ENCODE measurements at places on chromosomes 16 and 17. TPM values are rescaled to one million over a fixed set of nuclear protein-coding genes. Genes with fewer than 3 reads are reported as not detected.
A peak's percentile ranks its signal among the peaks of the same experiment; 100 is the strongest.

The CHD9 gene
- 76.8 TPM for total RNA-seq

The DPEP3 gene
- total RNA-seq = not detected

GRCh38 chr17:78840530-78840779 is 159 bp downstream of the USP36 start:
- peaks cover 30% of the 10 kb centered on the region for H3K36me3 ChIP-seq
- peak overlapping the region; percentile 81 for H3K4me3 ChIP-seq
- H3K27ac ChIP-seq = peak overlapping the region; percentile 96
- no peaks in the 10 kb centered on the region for H3K4me1 ChIP-seq
- no peak for DNase-seq

GRCh38 chr16:58495521-58496331 is 4.2 kb upstream of the NDRG4 start:
- DNase-seq = no peak
- no peaks in the 10 kb centered on the region for H3K27me3 ChIP-seq
- H3K27ac ChIP-seq = no peak overlapping the region
- no peaks in the 10 kb centered on the region for H3K36me3 ChIP-seq

DNA sequence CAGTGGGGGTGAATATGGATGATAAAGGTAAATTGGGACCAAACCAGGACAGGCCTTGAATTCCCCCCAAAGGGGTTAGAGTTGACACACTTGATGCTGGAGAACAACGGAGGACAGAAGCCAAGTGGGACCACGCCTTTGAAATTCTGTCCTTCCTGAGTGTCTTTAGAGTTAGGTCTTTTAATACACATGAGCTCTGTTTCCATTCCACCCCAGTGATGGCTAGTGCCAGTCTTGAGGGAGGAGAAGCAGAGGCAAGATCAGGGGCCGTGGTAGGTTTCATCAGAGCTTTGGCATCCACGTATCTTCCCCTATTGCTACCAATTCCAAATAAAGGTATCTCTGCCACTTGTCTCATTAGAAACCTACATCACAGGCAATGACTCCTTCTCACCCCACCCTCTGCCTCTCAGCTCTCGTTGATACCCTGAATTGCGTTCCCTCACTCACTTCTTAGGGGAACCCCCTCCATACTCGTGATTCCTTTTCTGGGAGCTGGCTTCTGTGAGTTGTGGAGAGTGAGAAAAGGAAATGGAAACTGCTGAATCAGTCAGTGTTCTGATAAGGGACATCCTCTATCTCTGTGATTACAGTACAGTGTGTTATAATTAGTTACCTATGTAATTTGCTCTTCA is 2.4 kb upstream of the CCL3L1 start:
- H3K4me3 ChIP-seq = no peak overlapping the region
- no peaks in the 10 kb centered on the region for H3K36me3 ChIP-seq
- no peak for DNase-seq
- no peak overlapping the region for H3K27ac ChIP-seq
- no peaks in the 10 kb centered on the region for H3K4me1 ChIP-seq
- no peaks in the 10 kb centered on the region for H3K27me3 ChIP-seq

Measured in A673 (cell line).